ENCODE measurements at places on chromosomes 3 and 15.

GRCh38 chr3:73074781-73075180 lies 13.3 kb downstream of the EBLN2 start:
- no peak for DNase-seq

- no peak for DNase-seq
Observed at GRCh38 chr3:101281521-101282030, 38.8 kb downstream of the IMPG2 start.

- no peak for DNase-seq
Observed at GRCh38 chr3:99637016-99637367, 1.4 kb upstream of the COL8A1 start.

- no peak for DNase-seq
Observed at GRCh38 chr3:150697646-150698045, 6.1 kb downstream of the ERICH6 start.

DNA sequence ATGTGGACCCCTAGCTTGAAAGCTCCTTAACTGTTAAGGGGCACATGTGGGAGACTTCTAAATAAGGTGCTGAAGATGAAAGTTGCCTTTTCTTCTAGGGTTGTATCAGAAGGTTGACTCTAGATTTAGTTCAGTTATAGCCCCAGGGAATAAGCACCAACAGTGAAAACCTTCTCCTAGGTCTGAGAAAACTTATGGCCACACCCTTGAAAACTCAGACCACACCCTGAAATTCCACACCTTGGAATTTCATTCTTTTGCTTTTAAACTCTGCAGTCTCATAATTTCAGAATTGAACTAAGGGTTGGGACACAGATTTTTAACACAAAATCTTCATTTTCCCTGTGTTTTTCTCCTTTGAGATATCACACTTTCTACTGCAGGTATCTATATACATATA lies 355.8 kb upstream of the IL12A start:
- DNase-seq, result no peak

DNA sequence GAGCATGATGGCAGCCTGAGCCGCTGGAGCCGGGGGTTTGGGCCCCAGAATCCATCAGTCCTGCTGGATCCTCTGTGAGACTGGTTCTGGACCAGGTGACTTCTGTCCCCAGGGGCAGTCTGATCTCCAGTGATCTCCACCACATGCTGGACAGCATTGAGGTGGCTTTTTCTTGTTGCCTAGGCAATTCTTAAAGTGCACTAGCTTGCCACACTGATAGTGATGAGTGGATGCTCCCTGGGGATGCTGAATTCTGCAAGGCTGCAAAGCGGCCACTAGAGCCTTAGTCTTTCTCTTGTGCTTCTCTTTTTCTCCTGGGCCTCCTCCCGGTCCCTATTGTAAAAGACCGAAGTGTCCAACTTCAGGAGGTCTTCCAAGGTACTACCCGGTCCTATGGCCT lies 70.4 kb upstream of the ATP11B start:
- DNase-seq, result no peak

- DNase-seq, result no peak
Observed at GRCh38 chr3:15682561-15683185, 81.1 kb downstream of the BTD start.

- DNase-seq, result no peak
Observed at GRCh38 chr3:25007974-25008658, 419.9 kb upstream of the RARB start.

- DNase-seq, result no peak
Observed at GRCh38 chr3:194817936-194818335, 132.3 kb downstream of the FAM43A start.

GRCh38 chr3:191220908-191221307 lies 21.9 kb downstream of the OSTN start:
- DNase-seq, result no peak

DNA sequence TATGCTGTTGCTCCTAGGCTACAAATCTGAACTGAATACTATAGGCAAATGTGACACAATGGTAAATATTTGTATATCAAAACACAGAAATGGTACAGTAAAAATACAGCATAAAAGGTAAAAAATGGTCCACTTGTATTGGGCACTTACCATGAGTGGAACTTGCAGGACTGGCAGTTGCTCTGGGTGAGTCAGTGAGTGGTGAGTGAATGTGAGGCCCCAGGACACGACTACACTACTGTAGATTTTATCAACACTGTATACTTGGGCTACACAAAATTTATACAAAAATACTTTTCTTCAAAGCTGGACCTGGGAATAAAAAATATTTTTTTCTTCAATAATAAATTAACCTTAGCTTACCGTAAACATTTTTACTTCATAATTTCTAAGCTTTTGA lies 41.6 kb upstream of the DUT start:
- no peak for DNase-seq

GRCh38 chr3:78832785-78833204 lies 935.0 kb downstream of the ROBO1 start:
- no peak for DNase-seq

GRCh38 chr15:85412066-85412465 lies 31.7 kb downstream of the AKAP13 start:
- no peak for DNase-seq
